Forelimb muscle (tissue), 1 donor: ENCODE measurements at places on chromosomes 1 and 21. TPM values are rescaled to one million over a fixed set of nuclear protein-coding genes. Genes with fewer than 3 reads are reported as not detected.

Gene TMEM125
- polyA plus RNA-seq = not detected

Gene FCRL4
- polyA plus RNA-seq = not detected

Gene ITLN1
- polyA plus RNA-seq = not detected

Gene TNFRSF4
- 3.2 TPM for polyA plus RNA-seq

Gene TINAGL1
- polyA plus RNA-seq = 21.1 TPM

Gene ACTN2
- polyA plus RNA-seq = 2,397 TPM

Gene DEPDC1
- polyA plus RNA-seq = 7.1 TPM

Gene LYPD8
- not detected for polyA plus RNA-seq

Gene EXTL1
- 4.8 TPM for polyA plus RNA-seq

Gene C1QB
- polyA plus RNA-seq = 13.1 TPM

Gene OR6N1
- not detected for polyA plus RNA-seq

Gene CA6
- polyA plus RNA-seq = not detected

Gene SOD1
- polyA plus RNA-seq = 119 TPM

Gene OR14I1
- not detected for polyA plus RNA-seq

Gene HSPA6
- polyA plus RNA-seq = 0.57 TPM

Gene THEM5
- 0.56 TPM for polyA plus RNA-seq

Gene SHCBP1L
- polyA plus RNA-seq = 0.35 TPM

Gene APOBEC4
- not detected for polyA plus RNA-seq

Gene GIPC2
- 0.78 TPM for polyA plus RNA-seq

Gene S100A9
- 21.2 TPM for polyA plus RNA-seq

Gene FMO5
- 2.7 TPM for polyA plus RNA-seq

Gene C4BPA
- polyA plus RNA-seq = 0.47 TPM

Gene SERPINC1
- polyA plus RNA-seq = 0.16 TPM

Gene A3GALT2
- not detected for polyA plus RNA-seq

Gene SPOCD1
- 0.32 TPM for polyA plus RNA-seq

Gene SPRR4
- not detected for polyA plus RNA-seq

Gene SMCP
- polyA plus RNA-seq = not detected

Gene RNF223
- polyA plus RNA-seq = 0.08 TPM

Gene RHCE
- 0.53 TPM for polyA plus RNA-seq

Gene SELE
- polyA plus RNA-seq = 1.1 TPM

Gene TCHH
- polyA plus RNA-seq = 0.03 TPM

Gene KRTAP12-2
- not detected for polyA plus RNA-seq

Gene PLEKHN1
- 0.08 TPM for polyA plus RNA-seq

Gene KPRP
- not detected for polyA plus RNA-seq

Gene CRYBG2
- not detected for polyA plus RNA-seq

Gene PTAFR
- polyA plus RNA-seq = 1.7 TPM

Gene ZNF683
- polyA plus RNA-seq = not detected

Gene ANKRD45
- 0.19 TPM for polyA plus RNA-seq

Gene ESRRG
- polyA plus RNA-seq = 17.9 TPM

Gene DCST1
- polyA plus RNA-seq = 0.09 TPM

Gene PROX1
- 12.8 TPM for polyA plus RNA-seq

Gene RCSD1
- polyA plus RNA-seq = 52.9 TPM

Gene KISS1
- polyA plus RNA-seq = 0.39 TPM

Gene RRP1
- polyA plus RNA-seq = 16.9 TPM

Gene GUCA2A
- not detected for polyA plus RNA-seq
